ENCODE measurements at places on chromosomes 5 and 9.

DNA sequence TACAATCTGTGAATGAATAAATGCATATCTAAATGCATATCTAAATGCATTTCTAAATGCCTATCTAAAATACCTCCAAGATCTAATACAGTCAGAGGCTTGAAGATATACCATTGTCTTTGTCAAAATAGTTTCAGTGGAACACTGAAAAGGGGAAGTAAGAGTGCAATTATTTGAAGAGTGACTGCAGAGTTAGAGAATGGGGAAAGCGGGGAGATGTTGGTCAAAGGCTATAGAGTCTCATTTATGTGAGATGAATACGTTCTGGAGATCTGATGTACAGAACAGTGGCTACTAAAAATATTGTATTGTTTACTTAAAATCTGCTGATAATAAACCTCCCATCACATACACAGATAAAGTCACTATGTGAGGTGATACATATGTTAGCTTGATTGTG is 1126.2 kb upstream of the CDH9 start:
- no peak for DNase-seq

- no peak for DNase-seq
These were observed 6.4 kb downstream of the PLIN2 start for GRCh38 chr9:19120877-19121276.

DNA sequence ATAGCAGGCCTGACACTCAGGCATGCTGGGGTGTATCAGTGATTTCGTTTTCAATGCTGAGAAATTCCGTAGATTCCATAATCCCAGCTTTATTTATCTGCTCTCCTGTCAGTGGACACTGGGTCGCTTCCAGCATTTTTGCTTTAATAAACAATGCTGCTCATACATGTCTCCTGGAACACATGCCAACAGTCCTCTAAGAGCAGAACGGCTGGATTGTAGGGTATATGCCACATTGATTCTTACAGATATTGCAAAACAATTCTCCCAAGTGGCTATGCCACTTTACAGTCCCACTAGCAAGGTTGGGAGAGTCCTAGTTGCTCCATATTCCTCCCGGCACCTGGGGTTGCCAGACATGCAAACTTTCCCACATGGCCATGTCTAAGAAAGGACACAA is 81.9 kb downstream of the RAPGEF1 start:
- no peak for DNase-seq

- DNase-seq = no peak
These were observed 101.4 kb upstream of the SLC1A3 start for GRCh38 chr5:36505021-36505420.

DNA sequence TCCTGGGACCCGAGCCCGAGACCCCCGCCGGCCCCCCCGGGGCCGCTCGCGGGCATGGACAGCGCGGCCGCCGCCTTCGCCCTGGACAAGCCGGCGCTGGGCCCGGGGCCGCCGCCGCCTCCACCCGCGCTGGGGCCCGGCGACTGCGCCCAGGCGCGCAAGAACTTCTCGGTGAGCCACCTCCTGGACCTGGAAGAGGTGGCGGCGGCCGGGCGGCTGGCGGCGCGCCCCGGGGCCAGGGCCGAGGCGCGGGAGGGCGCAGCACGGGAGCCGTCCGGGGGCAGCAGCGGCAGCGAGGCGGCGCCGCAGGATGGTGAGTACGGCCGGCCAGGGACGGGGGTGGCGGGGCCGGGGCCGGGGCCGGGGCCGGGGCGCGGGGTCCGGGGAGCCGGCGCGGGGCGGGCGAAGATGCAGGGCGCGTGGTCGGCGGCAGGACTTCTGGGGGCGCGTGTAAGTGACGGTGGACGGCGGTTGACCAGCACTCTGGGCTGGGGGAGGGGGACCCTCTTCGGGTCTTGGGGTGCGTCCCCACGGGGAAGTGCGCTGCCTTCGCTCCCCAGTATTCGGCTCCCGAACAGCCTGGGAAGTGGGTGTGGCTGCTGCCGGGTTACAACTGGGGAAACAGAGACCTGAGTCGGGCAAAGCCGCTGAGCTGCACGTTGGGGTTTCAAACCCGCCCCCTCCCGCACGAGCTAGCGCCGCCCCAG is 520 bp downstream of the PRRX2 start:
- peak; percentile 49 for DNase-seq

DNA sequence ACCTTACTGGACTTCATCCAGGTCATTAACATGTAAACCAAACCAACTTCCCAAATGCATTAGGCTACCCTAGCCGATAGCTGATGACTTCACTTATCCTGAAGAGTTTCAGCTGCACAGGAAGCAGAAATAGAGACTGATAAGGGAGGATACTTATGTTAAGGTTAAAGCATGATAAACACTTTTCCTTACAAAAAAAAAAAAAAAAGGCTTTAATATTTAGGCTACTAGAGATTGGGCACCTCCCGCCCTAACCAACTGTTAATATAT is 1.6 kb upstream of the MEF2C start:
- DNase-seq = no peak

- DNase-seq = peak; percentile 62
These were observed 41.2 kb upstream of the VCAN start for GRCh38 chr5:83430130-83431010.

- no peak for DNase-seq
These were observed 33.3 kb downstream of the PPP1R2B start for GRCh38 chr5:156883316-156883875.

GRCh38 chr5:65184780-65185179 is 296.9 kb downstream of the ADAMTS6 start:
- no peak for DNase-seq

DNA sequence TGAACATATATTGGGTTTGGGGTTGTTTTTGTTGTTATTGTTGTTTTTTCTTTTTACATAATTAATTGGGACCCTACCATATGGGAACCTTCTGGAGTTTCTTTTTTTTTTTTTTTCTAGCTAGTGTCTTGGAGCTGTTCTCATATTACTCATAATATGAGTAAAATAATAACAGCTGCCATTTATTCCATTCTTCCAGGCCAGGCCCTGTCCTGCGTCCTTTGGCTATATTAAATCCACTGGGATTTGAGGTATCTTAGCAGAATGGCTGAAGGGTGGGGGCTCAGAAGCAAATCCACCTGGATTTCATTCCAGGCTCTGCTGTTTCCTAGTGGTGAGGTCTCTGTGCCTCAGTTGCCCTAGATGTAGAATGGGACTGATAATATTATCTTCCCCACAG is 47.2 kb upstream of the RPL26L1 start:
- no peak for DNase-seq

GRCh38 chr5:109748546-109748945 is 58.8 kb downstream of the MAN2A1 start:
- DNase-seq = no peak

DNA sequence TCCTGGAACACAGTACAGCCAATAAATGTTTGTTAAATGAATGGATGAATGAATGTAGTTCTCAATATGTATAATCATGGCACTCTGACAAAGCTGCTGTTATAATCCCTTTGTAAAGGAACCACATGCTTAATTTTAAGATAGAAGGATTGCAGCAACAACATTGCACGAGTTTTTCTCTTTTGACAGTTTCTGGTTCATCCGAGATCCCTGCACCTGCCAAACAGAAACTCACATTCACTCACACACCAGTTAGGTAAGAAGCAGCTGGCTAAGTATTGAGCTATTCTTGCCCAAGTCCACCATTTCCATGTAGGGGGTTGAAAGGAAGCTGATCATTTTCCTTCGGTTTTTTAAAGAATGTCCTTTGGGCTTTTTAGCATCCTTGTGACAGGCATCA is 133.7 kb upstream of the MAP1B start:
- no peak for DNase-seq

DNA sequence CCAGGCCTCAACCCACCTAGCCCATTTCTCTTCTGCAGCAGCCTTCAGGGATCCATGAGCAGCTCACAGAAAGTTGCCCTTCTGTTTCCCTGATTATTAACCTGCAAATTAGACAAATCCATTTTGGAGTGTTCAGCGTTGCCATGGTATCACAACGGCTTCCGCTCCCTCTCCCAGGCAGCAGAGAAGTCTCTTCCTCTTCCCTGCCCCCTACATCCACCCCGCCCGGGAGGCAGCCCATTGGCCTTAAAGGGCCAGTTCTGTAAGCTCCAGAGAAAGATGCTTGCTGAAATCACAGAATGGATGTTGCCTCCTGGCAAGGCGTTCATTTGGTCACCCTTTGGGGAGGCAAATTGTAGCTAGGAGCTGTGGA is 47.7 kb upstream of the BOD1 start:
- peak; percentile 52 for DNase-seq

GRCh38 chr5:432928-433791 is 9.8 kb upstream of the EXOC3 start:
- no peak for DNase-seq

GRCh38 chr5:142600092-142600491 is 85.8 kb downstream of the FGF1 start:
- DNase-seq = no peak

DNA sequence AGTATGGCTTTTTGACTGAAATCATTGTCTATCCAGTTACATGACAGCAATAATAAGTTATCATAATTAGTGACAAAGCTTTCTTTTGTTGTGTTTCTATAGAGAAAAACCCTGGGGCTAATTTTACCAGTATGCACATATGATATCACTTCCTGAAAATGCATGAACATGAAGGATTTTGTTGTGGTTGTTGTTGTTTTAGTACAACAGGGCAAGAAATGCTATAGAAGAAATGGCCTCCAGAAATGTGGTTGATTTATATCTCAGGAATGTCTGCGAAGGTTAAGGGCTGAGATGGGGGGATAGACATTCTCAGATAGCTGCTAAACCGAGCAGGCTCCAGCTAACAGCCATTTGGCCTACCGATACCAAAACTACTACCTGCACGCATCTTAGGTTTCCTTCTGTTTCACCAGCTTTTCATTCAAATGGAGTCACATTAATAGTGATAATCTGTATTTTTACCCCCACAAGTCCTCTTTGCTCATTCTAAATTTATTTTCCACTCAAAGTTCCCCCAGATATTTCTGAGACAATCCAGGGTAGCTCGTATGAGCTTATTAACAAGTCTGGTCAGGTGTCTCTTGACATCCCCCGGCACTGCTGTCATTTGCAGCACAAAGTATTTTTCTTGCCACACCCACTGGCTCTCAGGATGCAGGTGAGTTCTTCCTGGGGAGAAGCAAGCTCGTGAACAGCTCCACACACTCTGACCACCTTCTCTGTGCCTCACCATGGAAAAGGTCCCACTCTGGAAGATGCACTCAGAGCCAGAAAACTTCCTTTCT is 232.4 kb upstream of the GAS1 start:
- no peak for DNase-seq

GRCh38 chr9:93567271-93567959 is 9.0 kb upstream of the PHF2 start:
- no peak for DNase-seq

GRCh38 chr9:76725011-76725546 is 39.2 kb upstream of the PCA3 start:
- DNase-seq = no peak

- DNase-seq = no peak
These were observed 921.8 kb downstream of the NR2F1-AS1 start for GRCh38 chr5:92659246-92659645.

GRCh38 chr5:100762108-100762507 is 141.0 kb downstream of the ST8SIA4 start:
- DNase-seq = no peak

GRCh38 chr5:146761811-146762210 is 116.7 kb downstream of the PPP2R2B start:
- no peak for DNase-seq

DNA sequence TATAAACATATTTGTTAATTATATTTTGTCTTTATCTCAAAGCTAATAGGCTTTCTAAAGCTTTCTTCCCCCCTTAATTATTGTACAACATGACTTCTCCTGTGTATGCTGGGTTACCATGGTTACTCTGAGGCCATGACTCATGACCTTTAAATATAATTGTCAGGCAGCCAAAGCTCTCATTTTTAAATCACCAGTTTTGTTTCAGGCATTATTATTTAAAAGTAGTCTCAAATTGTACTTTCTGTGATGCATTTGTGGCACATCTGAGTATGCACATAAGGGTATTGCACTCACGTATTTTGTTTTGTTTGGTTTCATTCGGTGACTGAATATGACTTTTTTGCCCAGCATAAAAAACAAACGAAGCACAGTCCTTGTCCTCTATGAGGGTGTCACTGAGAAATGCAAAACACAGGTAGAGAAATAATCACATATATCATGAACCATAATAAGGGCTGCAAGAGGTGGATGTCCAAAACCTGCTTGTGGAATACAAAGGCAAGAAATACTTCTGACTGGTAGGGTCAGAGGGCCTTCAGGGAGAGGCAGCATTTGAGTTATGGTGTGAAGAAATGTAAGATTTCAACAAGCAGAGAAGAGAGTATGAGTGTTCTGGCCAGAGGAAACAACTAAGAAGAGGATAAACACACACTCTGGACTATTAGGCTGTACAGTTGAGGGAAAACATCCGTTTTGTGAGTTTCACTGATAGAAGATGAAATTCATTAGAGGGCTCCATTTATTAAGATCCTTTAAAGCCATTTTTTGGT is 2.1 kb downstream of the CCDC192 start:
- peak; percentile 4 for DNase-seq

DNA sequence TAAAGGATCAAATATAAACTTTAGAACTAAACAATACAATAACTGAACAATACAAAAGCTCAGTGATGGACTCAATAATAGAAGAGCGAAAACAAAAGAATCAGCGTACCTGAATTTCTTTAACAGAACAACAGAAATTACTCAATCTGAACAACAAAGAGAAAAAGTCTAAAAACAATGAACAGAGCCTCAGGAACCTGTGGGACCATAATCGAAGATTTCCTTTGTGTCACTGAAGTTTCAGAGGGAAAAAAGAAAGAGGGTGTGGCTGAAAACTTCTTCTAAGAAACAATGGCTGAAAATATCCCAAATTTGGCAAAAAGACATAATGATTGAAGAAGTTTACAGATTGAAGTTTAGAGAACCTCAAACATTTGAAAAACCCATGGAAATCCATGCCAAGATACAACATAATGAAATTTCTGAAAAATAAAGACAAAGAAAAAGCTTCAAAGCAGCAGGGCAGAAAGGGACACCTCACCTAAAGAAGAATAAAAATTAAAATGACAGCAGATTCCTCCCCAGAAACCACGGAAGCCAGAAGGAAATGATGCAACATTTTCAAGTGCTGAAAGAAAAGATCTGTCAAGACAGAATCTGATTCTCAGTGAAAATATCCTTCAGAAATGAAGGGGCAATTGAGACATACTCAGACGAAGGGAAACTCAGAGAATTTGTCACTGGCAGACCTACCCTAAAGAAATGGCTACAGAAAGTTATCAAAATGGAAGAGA is 288.8 kb downstream of the ARL15 start:
- DNase-seq = no peak

GRCh38 chr9:26567976-26568375 is 324.6 kb downstream of the CAAP1 start:
- no peak for DNase-seq

DNA sequence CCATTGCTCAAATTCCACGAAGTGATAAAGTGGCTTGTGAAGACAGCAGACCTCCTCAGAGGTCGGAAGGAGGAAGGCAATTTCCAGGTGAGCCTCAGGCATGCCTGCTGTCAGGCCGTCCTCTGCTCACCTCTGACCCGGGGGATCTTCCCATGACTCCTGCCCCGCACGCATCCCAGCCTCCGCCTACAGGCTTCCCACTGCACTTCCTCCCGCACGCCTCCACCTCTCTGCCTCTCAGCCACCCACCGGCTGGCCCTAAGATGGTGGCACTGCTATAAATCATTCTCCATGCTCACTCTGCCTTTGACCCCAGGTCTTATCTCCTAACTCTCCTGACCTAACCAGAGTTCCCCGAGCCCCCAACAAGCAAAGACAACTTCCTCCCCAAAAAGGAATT is 49.4 kb upstream of the DNAH5 start:
- DNase-seq = no peak

All from GM20000 (cell line).